ENCODE measurements at places on chromosomes 4 and X.

DNA sequence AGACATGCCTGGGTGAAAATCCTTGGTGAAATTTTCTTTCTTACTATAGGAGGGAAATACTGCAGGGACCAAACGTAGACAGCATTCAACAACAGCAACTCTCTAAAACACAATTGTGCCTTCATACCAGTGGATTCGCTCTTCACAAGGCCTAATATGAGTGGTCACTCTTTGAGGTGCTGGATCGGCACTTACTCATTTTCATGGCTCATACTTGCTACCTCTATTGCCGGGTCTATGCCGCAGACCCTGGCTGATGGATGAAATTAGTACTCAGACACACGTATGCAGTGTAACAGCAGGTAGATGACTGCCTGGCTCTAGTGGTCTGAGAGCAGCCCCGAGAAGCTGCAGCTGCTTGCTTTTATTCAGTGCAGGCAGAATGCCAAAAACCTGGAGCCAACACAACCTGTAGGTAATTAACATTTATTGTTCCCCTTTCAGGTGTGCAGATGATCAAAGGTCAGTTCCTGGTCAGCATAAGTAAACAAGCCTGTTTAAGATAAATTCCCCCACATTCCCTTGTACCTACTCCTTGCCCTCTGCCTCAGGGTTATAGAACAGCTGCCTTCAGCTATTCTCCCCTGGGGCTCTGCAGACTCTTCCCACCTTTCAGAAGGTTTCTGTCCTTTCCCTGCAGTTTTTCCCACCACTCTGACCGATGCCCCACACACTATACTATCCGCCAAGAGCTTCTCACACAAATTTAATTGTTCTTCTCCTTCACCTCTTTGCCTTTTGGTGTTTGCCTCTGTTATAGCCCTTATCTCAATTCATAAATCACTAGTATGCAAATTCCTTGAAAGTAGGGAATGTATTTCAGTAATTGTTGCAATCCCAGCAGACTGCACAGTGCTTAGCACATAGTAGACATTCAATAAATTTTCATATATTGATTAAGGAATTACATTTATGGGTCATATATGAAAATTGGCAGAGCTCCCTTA is 210.0 kb downstream of the SPANXN3 start:
- DNase-seq, result no peak

DNA sequence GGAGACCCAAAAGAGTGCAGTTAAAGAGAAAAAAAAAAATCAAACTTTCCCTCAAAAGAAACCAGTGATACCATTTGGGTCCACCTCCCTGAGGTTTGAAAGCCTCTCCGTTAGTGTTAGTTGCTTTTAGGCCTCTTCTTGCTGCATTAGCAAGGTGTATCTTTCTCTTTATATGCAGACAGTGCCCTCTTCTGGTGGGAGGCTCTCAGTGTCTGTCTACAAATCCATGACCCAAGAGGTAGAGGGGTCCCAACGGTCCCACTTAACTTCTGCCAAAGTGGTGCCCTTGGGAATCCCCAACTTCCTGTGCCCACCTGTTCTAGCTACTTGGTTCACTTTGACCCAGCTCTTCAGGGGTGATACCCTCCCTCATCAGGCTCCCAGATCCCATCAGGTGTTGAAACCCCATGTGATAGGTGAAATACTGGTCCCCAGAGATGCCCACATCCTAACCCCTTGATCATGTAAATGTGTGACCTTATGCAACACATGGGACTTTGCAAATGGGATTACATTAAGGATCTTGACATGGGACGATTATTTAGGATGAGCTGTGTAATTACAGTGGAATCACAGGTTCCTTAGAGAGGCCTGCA is 63.7 kb upstream of the CD99 start:
- DNase-seq, result no peak

DNA sequence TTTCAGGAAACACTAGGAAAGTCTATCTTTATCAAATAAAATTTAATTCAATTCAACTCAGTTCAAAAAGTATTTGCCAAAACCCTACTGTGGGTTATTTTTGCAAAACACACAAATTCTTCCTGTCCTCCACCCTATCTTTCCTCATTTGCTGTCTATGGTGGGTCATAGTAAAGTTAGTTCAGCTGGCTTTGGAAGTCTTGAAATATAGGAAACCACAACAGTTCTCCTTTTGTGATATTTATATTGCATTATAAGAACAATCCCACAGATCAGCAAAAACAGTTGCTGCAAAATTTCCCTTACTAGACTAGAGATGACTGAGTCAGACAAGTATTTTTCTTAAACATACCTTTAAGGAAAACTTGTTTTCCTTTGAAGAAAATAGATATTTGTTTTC is 22.2 kb downstream of the CYBB start:
- DNase-seq, result no peak

GRCh38 chr4:16261313-16261878 is 35.1 kb upstream of the TAPT1 start:
- DNase-seq, result no peak

GRCh38 chr4:5809216-5809776 is 83.6 kb downstream of the CRMP1 start:
- DNase-seq, result no peak

- DNase-seq, result no peak
Observed at GRCh38 chr4:24640366-24640765, 56.0 kb upstream of the DHX15 start.

DNA sequence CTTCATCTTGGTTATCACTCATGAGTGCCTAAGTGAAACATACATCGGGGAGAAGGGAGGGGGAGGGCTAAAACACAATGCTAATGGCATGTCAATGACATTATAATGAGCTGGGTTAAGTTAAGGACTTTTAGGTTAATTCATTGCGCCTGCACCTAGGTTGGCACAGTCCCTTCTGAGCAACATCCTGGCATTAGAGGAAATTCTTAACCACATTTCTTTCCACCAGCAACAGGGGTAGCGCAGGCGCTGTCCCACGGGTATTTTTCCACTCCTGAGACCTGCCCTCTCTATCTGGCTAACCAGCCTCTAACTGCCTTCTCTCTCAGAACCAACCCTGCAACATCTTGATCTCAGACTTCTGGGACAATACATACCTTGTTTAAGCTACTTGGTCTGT is 39.0 kb upstream of the PROM1 start:
- DNase-seq, result no peak

DNA sequence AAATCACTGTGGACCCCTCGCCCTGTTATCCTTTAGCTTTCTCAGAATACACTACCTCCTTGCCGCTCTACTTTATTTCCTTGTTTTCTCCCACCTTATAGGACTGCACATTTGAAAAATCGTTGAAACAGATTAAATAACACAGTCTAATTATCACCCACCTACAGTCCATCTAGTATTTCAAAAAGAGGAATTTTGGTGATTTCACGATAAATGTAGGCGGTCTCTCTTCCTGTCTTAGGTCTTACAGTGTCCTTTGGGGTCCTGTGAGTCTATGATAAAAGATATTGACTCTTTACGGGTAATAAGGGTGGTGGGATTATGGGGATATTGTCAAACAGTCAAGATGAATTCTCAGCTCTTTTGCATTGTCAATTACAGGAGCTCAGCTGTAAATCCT is 2.4 kb upstream of the TBL1X start:
- DNase-seq, result no peak

DNA sequence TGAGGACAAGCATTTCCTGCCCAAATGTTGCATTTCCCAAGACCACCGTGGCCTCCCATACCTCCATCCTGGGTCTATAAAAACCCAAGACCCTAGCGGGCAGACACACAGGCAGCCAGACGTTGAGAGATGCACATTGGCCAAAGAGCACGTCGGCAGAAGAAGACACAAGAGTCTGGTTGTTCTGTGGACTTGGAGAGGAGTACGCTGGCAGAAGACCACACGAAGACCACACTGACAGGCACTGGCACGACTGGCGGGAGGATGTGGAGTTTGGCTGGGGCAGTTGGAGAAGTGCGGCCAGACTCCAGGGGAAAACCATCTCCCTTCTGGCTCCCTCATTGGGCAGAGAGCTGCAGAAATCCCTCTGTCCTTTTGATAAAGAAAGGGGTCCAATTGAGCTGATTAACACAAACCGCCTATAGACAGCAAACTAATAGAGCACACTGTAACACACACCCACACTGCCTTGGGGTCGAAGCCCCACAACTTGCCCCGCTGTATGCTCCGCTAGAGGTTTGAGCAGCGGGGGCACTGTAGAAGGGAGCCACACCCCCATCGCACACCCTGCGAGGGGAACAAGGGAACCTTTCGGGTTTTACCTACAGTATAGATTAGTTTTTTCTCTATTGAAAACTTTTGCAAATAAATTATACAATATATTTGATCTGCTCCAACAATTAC is 376.7 kb upstream of the KLHL4 start:
- DNase-seq, result no peak

- no peak for DNase-seq
Observed at GRCh38 chr4:94856030-94856429, 98.3 kb downstream of the BMPR1B start.

All from H54 (cell line).